ENCODE measurements at places on chromosomes 4 and X. TPM values are rescaled to one million over a fixed set of nuclear protein-coding genes. Genes with fewer than 3 reads are reported as not detected.
A peak's percentile ranks its signal among the peaks of the same experiment; 100 is the strongest.

Gene LANCL3
- polyA plus RNA-seq, result 0.54 TPM

Gene HHIP
- polyA plus RNA-seq, result 3.3 TPM

DNA sequence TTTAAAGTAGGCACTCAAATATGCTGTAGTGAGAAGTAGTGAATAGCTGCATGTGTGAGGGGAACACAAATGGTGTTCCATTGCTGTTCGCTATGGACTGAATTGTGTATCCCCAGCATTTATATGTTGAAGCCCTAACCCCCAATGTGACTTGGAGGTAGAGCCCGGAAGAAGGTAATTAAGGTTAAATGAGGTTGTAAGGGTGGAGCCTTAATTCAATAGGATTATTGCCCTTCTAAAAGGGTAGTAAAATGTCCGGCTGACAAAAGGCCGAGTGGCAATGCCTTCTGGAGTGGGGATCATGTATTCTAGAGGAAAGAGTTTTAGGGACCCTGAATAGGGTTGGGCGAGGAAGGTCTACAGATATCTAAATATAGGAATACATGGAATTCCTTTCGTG is 168.9 kb upstream of the NUDT10 start:
- no peak for DNase-seq

DNA sequence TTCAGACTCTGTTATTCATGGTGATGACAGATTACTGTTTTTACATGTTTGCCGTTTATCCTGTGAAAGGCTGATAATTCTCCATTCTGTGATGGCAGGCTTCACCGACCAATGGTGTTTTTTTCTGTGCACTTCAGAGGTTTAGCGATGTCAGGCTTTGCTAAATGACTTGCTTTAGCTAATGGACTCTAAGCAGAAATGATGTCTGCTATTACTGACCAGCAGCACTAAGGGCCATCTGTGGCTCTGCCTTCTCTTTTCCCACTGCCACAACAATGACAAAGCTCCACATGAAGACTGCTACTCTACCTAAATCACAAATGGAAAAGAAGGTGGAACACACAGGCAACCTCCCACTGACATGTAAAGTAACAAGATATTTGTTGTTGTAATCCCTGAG is 68.4 kb upstream of the ALB start:
- no peak for DNase-seq

DNA sequence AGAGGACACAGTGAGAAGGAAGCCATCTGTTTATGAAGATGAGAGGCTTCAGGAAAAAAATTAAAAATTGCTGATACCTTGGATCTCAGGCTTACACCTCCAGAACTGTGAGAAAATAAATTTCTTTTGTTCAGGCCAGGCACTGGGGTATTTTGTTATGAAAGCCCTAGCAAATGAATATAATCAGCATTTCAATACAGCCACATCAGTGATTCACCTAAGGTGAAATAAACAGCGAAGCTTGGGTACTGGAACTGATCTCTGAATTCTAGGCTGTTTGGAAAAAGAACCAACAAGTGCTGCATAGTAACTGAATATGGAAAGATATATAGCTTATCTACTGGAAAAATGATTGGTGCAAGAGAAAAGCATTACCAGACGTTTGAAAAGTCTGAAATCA is 88.5 kb downstream of the PDS5A start:
- DNase-seq, result no peak

DNA sequence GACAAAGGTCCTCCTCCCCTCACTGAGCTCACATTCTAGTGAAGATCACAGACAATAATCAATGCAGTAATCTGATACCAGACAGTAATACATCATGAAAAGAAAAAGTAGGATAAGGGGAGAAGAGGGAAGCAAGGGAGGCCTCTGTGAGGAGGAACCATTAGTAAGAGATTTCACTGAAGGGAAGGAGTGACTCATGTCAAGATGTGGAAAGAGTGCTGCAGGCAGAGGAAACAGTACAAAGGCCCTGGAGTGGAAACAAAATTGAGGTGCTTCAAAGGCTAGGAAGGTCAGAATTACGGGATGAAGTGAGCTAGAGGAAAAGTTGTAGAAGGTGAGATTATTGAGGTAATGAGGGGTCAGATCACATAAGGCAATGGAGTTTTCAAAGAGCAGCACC is 38.1 kb downstream of the LAMTOR3 start:
- DNase-seq, result no peak

Gene GATA1
- 0.72 TPM for polyA plus RNA-seq

GRCh38 chr4:152678841-152679240 is 956 bp downstream of the TMEM154 start:
- DNase-seq, result no peak

DNA sequence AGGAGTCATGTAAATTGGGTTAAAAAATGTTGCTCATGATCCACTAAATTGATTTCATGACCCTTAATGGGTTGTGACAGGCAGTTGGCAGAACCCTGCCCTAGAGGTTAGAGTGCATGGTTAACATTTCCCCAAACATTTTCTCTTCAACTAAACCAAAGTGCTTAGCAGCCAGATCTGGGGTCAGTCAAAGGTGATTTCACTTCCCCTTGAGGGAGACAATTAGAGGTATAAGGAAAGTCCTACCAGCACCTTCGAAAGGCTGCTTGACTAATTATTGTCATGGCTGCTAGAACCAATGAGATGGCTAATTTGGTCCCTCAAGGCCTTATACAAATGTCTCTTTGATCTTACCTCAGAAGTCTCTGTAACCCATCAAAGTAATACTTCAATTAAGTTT is 30.9 kb upstream of the INTS6L start:
- no peak for DNase-seq

- DNase-seq, result no peak
Observed at GRCh38 chrX:153926552-153926857, 441 bp upstream of the ARHGAP4 start.

Gene PPID
- 38.7 TPM for polyA plus RNA-seq

- DNase-seq, result no peak
Observed at GRCh38 chrX:112611776-112612175, 68.0 kb downstream of the LHFPL1 start.

GRCh38 chr4:99506781-99507180 is 4.0 kb upstream of the C4orf17 start:
- DNase-seq, result no peak

GRCh38 chr4:151407018-151407417 is 2.0 kb upstream of the FHIP1A start:
- DNase-seq, result no peak

Gene XAGE2
- 1.1 TPM for polyA plus RNA-seq

DNA sequence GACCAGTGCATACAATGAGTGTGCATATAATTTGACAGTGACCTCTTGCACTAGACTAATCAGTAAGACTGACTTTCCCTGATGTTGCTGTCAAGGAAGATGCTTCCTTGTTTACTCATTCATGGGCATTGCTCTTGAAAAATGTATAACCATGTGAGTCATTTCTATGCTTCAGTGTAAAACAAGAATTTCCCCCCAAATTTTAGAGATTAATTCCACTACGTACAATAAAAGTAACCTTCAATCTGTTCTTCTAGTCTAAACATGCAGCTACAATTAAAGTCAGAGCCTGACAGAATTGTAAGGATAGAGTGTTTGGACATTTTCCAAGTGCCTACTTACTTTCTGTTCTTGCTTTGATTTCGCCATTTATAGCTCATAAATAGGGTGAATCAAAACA is 935.7 kb downstream of the RAPGEF2 start:
- no peak for DNase-seq

- DNase-seq, result no peak
Observed at GRCh38 chrX:37754516-37754915, 25.3 kb upstream of the CYBB start.

Gene PRSS12
- 5.2 TPM for polyA plus RNA-seq

Gene ERAS
- not detected for polyA plus RNA-seq

Gene ANKRD50
- polyA plus RNA-seq, result 49.4 TPM

Gene FGF13
- polyA plus RNA-seq, result 104 TPM

DNA sequence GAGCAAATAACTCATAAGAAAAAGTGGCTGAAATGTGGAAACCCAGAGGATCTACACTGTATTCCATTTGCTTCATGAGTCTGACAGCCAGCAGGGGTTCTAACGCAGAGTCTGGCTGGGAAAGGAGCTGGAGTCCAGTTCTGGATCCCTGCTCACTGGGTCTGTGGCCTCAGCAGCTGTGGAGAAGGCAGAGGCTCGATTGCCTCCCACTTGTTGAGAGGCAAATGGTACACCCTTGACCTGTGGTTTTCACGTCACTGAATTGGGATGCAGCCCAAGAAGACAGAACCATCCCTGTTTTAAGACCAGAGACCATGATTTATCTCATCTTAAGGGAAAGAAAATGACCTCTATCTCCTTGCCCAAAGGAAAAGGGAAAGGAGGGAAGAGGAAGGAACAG is 147.0 kb upstream of the NOCT start:
- no peak for DNase-seq

Gene UGT2B15
- not detected for polyA plus RNA-seq

DNA sequence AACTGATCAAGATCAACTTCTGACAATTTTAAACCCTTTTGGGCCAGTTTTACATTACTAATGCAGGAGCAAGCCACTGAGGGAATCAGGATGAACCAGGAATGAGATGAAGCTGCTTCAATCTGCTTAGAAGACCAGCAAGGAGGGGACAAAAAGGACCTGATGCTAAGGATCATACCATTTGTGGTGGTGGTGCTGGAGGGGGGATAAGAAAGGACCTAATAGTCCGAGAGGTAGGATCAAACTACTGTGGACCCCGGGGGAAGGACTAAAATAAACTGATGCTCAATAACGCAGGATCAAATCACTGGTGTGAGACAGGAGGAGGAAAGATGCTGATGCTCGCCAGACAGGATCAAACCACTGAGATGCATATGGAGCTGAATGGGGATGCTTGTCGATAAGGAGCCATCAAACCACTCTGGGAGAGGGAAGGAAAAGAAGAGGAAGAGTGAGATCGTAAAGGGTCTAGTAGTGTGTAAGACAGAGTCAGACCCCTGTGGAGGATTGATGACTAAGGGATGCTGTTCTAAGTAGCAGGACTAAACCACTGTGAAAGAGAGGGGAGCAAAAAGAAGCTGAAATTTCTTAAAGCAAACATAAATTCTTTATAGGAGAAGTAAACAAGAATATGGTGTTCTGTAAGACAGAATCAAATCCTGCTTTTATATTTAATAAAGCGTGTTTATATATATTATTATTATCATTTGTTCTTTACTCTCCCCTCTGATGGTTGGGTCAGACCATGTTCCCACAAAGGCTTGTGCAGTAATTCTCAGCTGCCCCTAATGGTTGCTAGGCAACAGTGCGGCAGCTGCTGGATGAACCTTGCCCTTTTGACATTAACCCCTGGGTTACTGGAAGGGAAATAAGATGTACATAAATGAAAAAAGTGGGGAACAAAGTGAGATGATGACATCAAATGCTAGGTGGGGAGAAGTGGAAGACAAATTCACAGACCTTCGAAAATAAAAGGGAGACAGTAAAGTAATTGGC is 432.5 kb upstream of the FGF16 start:
- DNase-seq, result no peak

GRCh38 chrX:8364369-8365141 is 100.1 kb upstream of the VCX3B start:
- peak; percentile 8 for DNase-seq
